ENCODE measurements at places on chromosomes 7 and 10. TPM values are rescaled to one million over a fixed set of nuclear protein-coding genes. Genes with fewer than 3 reads are reported as not detected.

The IGFBP3 gene
- 2.0 TPM for total RNA-seq

The SPDYE16 gene
- not detected for total RNA-seq

The LRIT1 gene
- not detected for total RNA-seq

The TMEM229A gene
- total RNA-seq: not detected

The MCMBP gene
- total RNA-seq: 90.8 TPM

The FANK1 gene
- 1.1 TPM for total RNA-seq

GRCh38 chr7:112338786-112339185, 111.5 kb upstream of the IFRD1 start:
- no peaks in the 10 kb centered on the region for H3K4me1 ChIP-seq
- H3K27me3 ChIP-seq: no peaks in the 10 kb centered on the region
- DNase-seq: no peak
- H3K36me3 ChIP-seq: peaks cover 12% of the 10 kb centered on the region

- H3K27me3 ChIP-seq: no peaks in the 10 kb centered on the region
- H3K4me1 ChIP-seq: no peaks in the 10 kb centered on the region
- no peak overlapping the region for H3K4me3 ChIP-seq
- no peak for DNase-seq
- H3K27ac ChIP-seq: no peak overlapping the region
- no peaks in the 10 kb centered on the region for H3K36me3 ChIP-seq
Measured at GRCh38 chr10:95352684-95353083, 61.9 kb upstream of the PDLIM1 start.

- no peaks in the 10 kb centered on the region for H3K27me3 ChIP-seq
- H3K36me3 ChIP-seq: no peaks in the 10 kb centered on the region
- H3K4me1 ChIP-seq: no peaks in the 10 kb centered on the region
- no peak overlapping the region for H3K27ac ChIP-seq
Measured at GRCh38 chr10:71638064-71638821, 81.3 kb downstream of the C10orf105 start.

DNA sequence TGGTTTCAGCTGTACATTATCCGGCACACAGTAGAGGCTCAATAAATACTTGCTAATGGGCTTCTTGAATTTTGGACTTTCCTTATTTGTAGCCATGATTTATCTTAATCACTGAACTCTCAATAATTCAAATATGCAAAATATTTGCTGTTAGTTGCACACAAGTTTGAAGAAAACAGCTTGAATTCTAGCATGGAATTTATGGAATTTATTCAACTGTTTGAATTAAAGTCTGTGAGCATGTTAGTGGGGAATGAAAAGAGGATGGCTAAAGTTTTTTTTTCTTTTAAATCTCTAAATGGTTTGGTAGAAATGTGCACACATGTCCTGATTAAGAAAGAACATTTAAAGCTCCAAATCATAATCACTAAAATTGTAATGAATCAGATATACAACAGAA, 42.5 kb downstream of the SIRT1 start:
- H3K4me1 ChIP-seq: no peaks in the 10 kb centered on the region
- H3K36me3 ChIP-seq: peaks cover 1% of the 10 kb centered on the region
- no peak overlapping the region for H3K4me3 ChIP-seq
- H3K27ac ChIP-seq: peak overlapping the region; percentile 66
- DNase-seq: no peak

GRCh38 chr7:22386865-22387264, 29.9 kb upstream of the RAPGEF5 start:
- no peak overlapping the region for H3K27ac ChIP-seq
- H3K4me1 ChIP-seq: no peaks in the 10 kb centered on the region
- H3K27me3 ChIP-seq: peaks cover 11% of the 10 kb centered on the region
- no peaks in the 10 kb centered on the region for H3K36me3 ChIP-seq
- DNase-seq: no peak

- peaks cover 6% of the 10 kb centered on the region for H3K27me3 ChIP-seq
- peak overlapping the region; percentile 58 for H3K4me3 ChIP-seq
- H3K36me3 ChIP-seq: peaks cover 10% of the 10 kb centered on the region
- H3K4me1 ChIP-seq: peaks cover 16% of the 10 kb centered on the region
- H3K27ac ChIP-seq: no peak overlapping the region
Measured at GRCh38 chr7:150988230-150989226, 2.3 kb upstream of the NOS3 start.

GRCh38 chr10:113933894-113934532, 79.6 kb downstream of the NHLRC2 start:
- no peaks in the 10 kb centered on the region for H3K4me1 ChIP-seq
- no peaks in the 10 kb centered on the region for H3K36me3 ChIP-seq
- no peak overlapping the region for H3K4me3 ChIP-seq
- H3K27ac ChIP-seq: no peak overlapping the region
- no peak for DNase-seq

DNA sequence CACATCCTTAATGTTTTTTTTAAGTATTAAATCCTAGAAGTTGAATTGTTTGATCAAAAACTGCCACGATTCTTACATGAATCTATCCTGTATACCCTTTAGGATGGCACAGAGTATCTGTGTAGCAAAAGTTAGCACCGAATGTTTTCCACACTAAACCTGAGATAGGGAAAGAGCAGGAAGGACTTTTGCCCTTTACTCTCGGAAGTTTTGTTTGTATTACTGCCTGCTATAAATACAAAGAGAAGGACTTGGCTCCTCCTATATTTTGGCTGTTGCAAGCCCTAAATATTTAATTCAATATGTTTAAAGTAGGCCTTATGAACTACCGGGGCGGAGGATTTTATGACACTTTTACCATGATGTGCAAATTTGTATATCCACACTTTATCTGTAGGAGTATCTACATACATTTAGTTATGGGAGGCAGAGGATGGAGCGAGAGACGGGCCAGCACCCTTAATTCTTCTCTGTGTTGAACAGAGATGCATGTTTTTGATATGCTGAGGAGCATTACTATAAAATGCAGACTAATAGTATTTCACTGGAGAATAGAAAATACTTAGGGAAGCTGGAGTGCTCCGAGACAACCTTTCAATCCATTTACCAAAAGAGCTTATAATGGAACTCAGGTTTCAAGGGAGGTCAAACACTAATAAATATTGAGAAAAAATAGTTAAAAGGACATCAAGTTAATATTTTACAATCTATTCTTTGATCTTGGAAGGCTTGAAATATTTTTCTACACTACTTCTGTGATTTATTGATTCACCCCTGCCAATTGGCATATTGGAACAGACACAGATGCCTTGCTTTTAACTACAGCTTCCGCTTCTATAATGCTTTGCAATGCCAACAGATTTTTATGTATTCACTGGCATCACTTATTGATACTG, 97.4 kb downstream of the CHN2 start:
- no peaks in the 10 kb centered on the region for H3K36me3 ChIP-seq
- no peak overlapping the region for H3K4me3 ChIP-seq

GRCh38 chr10:88557658-88558057, 25.5 kb downstream of the RNLS start:
- H3K36me3 ChIP-seq: no peaks in the 10 kb centered on the region
- peaks cover 14% of the 10 kb centered on the region for H3K4me1 ChIP-seq
- H3K27ac ChIP-seq: no peak overlapping the region
- no peak overlapping the region for H3K4me3 ChIP-seq

- H3K27ac ChIP-seq: no peak overlapping the region
- peak; percentile 74 for DNase-seq
- no peaks in the 10 kb centered on the region for H3K27me3 ChIP-seq
- peaks cover 4% of the 10 kb centered on the region for H3K4me1 ChIP-seq
- no peaks in the 10 kb centered on the region for H3K36me3 ChIP-seq
Measured at GRCh38 chr7:55593515-55594318, 21.4 kb upstream of the VOPP1 start.

GRCh38 chr10:79137826-79138225, 69.1 kb downstream of the ZMIZ1 start:
- peak overlapping the region; percentile 75 for H3K4me3 ChIP-seq
- DNase-seq: peak; percentile 70
- H3K4me1 ChIP-seq: peaks cover 38% of the 10 kb centered on the region
- H3K27ac ChIP-seq: peak overlapping the region; percentile 32

DNA sequence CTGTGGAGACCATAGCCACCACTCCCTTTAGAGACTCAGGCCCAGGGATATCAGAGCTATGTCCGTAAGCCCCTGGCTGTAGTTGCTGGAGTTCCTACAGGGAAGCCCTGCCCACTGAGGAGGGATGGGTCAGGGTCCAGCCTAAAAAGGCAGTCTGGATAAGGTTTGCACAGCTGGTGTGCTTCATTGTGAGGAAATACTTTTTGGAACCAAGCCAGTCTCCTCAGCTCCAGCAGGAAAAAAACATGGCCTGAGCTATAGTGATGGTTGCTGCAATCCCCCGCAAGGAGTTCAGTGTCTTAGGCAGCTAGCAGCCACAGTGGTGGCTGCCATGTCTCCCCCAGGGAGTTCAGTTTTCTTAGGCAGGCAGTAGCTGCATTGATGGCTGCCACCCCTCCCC, 52.6 kb upstream of the CYP2C8 start:
- peaks cover 3% of the 10 kb centered on the region for H3K36me3 ChIP-seq
- H3K27ac ChIP-seq: no peak overlapping the region
- no peak overlapping the region for H3K4me3 ChIP-seq
- DNase-seq: no peak

DNA sequence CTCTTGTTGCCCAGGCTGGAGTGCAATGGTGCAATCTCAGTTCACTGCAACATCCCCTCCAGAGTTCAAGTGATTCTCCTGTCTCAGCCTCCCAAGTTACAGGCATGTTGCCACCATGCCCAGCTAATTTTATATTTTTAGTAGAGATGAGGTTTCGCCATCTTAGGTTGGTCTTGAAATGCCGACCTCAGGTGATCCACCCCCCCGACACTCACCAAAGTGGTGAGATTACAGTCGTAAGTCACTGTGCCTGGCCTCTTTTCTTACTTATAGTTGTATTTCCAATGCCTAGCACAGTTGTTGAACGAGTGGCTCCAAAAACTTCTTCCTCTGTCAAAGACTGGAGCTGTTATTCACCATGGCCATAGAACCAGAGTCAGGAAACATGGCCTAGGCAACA, 6.7 kb downstream of the RNF216 start:
- peak overlapping the region; percentile 72 for H3K27ac ChIP-seq
- H3K27me3 ChIP-seq: no peaks in the 10 kb centered on the region
- H3K4me3 ChIP-seq: peak overlapping the region; percentile 71
- H3K36me3 ChIP-seq: peaks cover 4% of the 10 kb centered on the region
- peak; percentile 41 for DNase-seq

GRCh38 chr10:105783936-105784483, 1142.9 kb downstream of the SORCS3 start:
- H3K36me3 ChIP-seq: no peaks in the 10 kb centered on the region
- no peak for DNase-seq
- no peaks in the 10 kb centered on the region for H3K4me1 ChIP-seq
- no peak overlapping the region for H3K27ac ChIP-seq

- H3K27me3 ChIP-seq: no peaks in the 10 kb centered on the region
- H3K4me3 ChIP-seq: no peak overlapping the region
- peaks cover 14% of the 10 kb centered on the region for H3K4me1 ChIP-seq
- no peaks in the 10 kb centered on the region for H3K36me3 ChIP-seq
Measured at GRCh38 chr10:34637418-34637911, 177.6 kb downstream of the PARD3 start.

DNA sequence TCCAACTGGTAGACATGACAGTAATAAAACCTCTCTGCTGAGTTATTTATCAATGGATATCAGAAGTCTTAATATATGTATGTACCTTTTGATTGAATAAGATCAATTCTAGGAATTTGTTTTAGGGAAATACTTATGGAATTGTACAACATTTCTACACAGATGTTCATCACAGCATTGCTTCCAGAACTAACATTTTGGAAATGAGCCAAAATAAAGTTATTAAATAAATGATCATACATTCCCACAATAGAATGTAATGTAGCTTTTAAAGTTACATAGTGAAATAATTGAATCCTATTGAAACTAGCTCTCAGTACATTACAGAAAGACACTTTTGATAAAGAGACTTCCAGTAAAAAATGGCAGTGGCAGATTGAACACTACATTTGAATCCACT, 481.6 kb upstream of the LRRN3 start:
- H3K36me3 ChIP-seq: no peaks in the 10 kb centered on the region
- H3K27me3 ChIP-seq: no peaks in the 10 kb centered on the region
- H3K4me3 ChIP-seq: no peak overlapping the region
- H3K27ac ChIP-seq: no peak overlapping the region
- H3K4me1 ChIP-seq: peaks cover 7% of the 10 kb centered on the region
- no peak for DNase-seq

DNA sequence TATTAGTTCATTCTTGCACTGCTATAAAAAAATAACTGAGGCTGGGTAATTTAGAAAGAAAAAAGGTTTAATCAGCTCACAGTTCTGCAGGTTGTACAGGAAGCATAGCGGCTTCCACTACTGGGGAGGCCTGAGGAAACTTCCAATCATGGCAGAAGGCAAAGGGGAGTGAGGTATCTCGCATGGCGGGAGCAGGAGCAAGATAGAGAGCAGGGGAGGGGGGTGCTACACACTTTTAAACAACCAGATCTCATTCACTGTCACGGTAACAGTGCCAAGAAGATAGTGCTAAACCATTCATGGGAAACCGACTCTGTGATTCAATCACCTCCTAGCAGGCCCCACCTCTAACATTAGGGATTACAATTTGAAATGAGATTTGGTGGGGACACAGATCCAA, 11.6 kb downstream of the ADAMTS14 start:
- H3K4me3 ChIP-seq: no peak overlapping the region
- no peaks in the 10 kb centered on the region for H3K27me3 ChIP-seq

DNA sequence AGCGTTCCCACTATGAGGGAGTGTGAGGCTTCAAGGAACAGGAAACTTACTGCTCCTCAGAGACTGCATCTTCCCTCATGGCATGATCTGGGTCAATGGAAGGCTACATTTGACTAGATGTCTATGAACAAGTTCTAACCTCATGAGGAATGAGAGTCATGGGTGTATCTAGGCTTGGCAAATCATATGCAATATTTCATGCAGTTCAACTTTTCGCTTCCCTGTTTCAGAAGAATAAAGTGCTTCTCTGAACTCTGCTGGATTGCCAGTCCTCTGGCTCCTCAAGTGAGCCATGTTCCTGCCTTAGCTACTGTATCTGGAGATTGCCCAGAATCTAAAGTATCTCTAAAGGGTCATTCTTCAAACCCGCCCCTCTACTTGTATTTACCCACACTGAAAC, 54.3 kb upstream of the SEMA3A start:
- DNase-seq: no peak
- H3K27me3 ChIP-seq: no peaks in the 10 kb centered on the region
- no peak overlapping the region for H3K27ac ChIP-seq
- no peak overlapping the region for H3K4me3 ChIP-seq
- H3K36me3 ChIP-seq: peaks cover 8% of the 10 kb centered on the region

DNA sequence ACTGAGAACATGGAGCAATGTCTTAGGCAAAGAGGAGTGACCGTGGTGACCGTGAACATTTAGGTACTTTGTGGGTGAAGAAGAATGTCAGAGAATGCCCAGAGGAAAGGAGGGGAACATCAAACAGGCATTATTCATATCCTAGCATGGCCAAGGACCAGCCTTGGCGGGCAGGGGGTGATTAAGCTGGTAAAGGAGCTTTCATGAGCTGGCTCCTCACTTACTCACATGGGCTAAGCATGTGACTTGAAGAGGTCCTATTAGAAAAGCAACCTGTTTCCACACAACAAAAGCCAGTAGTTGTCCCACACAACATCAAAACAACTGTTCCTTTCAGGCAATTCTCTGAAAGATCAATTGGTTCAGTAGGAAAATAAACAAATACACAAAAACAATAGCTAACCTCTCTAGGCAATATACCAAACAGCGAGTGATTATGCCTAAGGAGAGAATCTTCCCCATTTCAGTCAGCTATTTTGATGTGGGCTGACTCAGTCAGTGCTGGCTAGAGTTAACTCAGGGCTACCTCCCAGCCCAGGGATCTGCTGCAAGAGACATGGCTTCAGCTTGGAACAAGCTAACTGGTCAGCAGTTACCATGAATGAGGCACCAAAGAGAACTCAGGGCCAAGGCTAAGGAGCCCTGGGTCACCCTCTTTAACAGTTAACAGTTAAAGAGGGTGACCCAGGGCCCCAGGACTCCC, 283.5 kb downstream of the ARHGAP12 start:
- no peak overlapping the region for H3K27ac ChIP-seq
- H3K27me3 ChIP-seq: peaks cover 7% of the 10 kb centered on the region
- H3K4me1 ChIP-seq: no peaks in the 10 kb centered on the region
- no peaks in the 10 kb centered on the region for H3K36me3 ChIP-seq
- no peak overlapping the region for H3K4me3 ChIP-seq
- no peak for DNase-seq

Data from activated T-cell treated with anti-CD3 and anti-CD28 coated beads, Interleukin-2, amount 50 U/mL, for 72 hours (primary cell).